ENCODE measurements at places on chromosomes 1 and 21.

- DNase-seq, result no peak
Observed at GRCh38 chr1:116325922-116326321, 47.1 kb upstream of the ATP1A1 start.

DNA sequence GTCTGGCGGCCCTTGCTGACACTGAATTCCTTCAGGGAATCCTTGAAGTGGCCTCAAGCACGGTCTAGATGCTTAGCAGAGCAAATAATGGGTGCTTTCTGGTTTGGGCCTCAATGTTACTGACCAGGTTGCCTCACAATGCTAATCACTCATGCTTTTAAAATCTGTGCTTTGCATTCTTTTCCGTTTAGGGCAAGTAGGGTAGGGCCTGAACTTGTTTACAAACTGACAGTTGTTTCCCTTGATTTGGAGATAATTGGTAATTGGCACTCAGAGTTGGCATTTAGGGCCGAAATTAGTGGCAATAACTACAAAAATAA is 1.4 kb downstream of the VPS13D start:
- no peak for DNase-seq

- DNase-seq, result no peak
Observed at GRCh38 chr1:198320759-198321158, 164.0 kb downstream of the NEK7 start.

DNA sequence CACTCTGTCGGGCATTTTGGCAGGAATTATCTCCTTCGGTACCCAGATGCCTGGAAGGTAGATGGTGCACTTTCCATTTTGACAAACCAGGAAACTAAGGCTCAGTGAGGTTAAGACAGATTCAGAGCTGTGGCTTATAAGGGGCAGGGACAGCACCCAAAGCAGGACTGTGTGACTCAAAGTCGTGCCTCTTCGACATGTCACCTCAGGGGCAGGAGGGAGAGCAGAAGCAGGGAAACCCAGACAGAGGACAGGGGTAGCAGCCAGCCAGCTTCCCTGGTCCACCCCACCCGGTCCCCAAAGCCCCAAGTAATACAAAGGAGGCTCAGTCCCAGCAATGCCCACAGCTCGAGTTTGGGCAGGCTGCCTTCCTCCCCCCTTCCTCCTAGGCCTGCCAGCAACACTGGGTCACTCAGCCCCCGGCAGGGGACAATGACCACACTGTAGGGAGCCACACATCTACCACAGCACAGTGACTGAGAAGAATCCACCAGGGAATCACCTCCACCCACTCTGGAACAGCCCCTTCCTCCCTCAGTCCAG is 2.5 kb downstream of the RHOC start:
- DNase-seq, result no peak

GRCh38 chr1:91712981-91713841 is 172.7 kb downstream of the TGFBR3 start:
- no peak for DNase-seq

DNA sequence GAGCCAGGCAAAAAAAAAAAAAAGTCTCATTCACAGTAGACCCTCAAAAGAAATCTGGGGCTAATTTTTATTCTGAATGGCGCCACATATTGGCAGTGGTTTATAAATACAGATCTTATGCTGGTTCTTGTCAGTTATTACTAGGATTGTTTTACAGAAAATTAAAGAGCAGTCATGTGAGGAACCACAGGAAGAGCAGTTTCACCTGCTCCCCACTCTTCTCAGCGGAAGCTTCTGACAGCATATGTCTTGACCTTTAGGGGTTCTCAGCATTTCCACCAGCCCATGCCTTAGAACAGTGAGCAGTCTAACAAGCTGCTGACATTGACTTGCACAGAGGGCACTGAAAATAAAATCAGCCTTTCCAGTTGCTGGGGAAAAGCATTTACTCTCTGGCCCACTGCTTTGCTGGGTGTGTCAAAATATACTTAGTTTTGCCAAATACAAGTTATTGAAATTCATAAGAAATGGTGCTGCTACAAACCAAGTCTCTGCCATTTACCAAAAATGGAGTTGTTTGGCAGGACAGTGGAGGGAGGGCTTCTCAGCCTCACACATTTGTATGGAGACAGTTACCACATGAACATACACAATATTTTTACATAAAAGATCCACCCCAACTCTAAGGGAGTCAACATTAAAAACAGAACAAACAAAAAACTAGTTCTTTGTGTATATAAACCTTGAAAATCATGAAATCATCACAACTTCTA is 144.2 kb downstream of the SYT2 start:
- no peak for DNase-seq

GRCh38 chr21:44484498-44485253 is 29.4 kb downstream of the LRRC3 start:
- DNase-seq, result no peak

DNA sequence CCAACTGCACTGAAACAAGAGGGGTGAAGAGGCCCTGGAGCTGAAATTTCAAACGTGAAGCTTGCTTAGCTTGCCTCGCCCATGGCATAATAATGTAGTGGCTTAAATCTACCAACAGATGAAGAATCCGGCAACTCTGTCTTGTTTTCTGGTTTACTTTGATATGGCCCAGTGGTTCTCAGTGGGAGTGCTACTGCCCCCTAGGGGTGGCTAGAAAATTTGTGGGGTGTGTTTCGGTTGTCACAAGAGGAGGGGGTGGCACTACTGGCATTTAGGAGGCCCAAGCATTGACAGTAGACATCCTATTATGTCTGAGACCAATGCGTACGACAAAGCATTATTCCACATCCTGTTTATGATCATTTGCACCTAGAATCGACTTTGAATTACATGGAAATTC is 51.9 kb upstream of the C8B start:
- no peak for DNase-seq

DNA sequence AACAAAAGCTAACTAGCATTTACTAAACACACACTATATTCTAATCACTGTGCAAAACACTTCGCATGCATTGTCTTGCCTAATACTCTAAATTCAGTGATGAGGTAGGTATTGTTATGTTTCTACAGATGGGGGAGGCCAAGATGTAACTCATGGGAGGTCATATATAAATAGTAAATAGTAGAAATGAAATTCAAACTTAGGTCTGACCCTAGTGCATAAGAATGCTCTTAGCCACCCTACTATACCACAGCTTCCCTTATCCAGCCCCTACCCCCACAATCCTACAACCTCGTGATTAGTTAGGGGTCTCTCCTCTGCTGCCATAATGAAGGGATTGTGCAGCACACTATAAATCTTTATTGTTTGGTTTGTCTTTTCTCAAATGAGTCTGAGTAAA is 3.3 kb downstream of the PFDN2 start:
- no peak for DNase-seq

GRCh38 chr21:40517646-40518045 is 329.3 kb downstream of the DSCAM start:
- no peak for DNase-seq

GRCh38 chr1:56397811-56398231 is 181.5 kb downstream of the PLPP3 start:
- DNase-seq, result no peak

- DNase-seq, result no peak
Observed at GRCh38 chr1:192600275-192600674, 24.7 kb downstream of the RGS1 start.

- no peak for DNase-seq
Observed at GRCh38 chr1:91736715-91737615, 149.0 kb downstream of the TGFBR3 start.

- DNase-seq, result no peak
Observed at GRCh38 chr21:18285379-18285778, 40.7 kb downstream of the CHODL start.

GRCh38 chr1:212584092-212584886 is 24.3 kb upstream of the ATF3 start:
- no peak for DNase-seq

DNA sequence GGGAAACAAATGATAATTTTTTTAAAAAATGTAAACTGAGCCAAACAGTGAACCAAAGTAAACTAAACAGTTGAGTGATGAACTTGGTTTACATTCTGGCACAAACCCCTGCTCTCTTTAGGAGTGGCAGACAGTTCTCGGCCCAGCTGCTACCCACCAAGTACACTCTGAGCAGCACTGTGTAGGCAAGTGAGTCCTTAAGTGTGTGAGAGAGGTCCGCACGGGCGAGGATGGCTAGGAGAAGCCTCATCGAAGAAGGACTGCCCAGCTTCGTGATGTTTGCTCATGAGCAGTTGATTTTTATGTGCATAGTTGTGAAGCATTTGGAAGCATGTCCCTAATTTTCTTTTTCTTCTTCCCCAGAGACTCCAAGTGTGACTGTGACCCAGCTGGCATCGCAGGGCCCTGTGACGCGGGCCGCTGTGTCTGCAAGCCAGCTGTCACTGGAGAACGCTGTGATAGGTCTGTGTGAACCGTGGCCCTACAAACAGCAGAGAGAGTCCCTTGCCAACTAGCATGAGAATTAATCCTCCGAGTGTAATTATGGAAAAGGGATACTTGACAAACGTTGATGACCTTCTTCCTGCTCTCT is 32.1 kb downstream of the LAMC2 start:
- no peak for DNase-seq

- no peak for DNase-seq
Observed at GRCh38 chr1:201088901-201089525, 23.2 kb downstream of the CACNA1S start.

GRCh38 chr1:54274448-54274847 is 74.5 kb downstream of the MRPL37 start:
- DNase-seq, result no peak

DNA sequence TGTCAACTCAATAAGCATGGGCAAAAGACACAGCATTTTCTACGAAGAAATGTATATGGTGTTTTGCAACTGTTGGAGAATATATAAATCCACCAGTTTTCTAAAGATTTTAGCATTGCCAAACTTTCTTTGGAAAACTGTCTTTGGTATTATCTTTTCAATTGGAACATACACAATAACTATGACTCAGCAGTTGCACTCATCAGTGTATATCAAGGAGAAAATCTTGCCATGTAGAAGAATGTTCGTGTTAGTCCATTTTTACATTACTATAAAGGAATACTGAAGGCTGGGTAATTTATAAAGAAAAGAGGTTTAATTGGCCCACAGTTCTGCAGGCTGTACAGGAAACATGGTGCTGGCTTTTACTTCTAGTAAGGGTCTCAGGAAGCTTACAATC is 41.1 kb downstream of the PRKAA2 start:
- no peak for DNase-seq

DNA sequence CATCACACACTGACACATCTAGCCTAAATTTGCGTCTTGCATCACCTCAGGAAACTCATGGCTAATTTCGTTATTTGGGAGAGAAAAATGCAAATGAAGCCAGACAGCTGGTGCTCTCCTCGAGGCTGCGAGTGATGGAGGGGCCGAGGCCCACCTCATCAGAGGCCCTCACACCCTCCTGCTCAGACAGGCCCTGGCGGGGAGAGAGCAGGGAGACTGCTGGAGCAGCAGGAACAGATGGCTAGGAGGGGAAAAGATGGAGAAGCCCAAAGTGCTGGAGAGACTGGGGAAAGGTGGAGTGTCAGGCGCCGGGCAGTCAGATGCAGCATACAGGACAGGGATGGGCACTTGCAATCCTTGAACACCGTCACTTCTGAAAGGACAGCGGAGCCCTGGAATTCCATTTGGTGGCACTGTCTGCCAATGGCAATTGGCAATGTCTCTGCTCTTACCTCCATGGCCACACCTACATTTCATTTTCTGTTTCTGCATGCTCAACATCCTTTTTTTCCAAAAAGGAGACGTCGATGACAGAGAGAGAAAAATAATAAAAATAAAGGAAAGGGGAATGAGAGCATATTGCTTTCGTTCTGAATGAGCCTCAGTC is 286.2 kb downstream of the SPATA17 start:
- no peak for DNase-seq

- no peak for DNase-seq
Observed at GRCh38 chr1:76770979-76771378, 96.3 kb upstream of the ST6GALNAC5 start.

DNA sequence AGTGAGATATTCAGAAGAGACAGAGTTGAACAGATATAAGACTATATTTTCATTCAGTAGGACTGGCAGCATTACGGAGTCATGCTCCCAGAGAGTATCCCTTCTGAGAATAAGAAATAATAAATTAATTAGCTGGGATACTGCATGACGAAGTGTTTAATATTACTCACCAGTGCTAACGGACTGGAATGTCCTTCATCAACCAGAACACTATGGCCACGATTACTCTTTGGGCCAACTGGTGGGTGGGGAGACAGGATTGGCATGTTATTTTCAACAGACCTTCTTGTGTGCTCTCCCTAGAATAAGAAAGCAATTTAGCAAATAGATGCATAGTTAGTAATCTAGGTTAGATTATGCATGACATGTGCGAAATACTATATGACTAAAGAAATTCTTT is 32.4 kb downstream of the ERICH3 start:
- DNase-seq, result no peak

DNA sequence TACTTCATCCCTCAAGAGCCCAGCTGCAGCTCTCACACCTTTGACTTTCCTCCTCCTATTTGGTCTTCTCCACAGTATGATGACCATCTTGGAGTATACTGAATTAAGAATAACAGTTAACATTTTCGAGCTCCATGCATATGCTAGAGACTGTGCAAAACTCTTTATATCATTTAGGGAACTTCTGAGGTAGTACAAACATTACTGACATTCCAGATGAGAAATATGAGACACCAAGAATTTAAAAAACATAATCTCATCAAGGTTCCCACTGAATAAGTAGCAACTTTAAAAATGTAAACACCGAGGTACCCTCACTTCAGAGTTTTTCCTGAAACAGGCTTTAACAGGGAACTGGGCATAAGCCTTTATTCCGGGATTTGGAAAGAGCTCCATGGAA is 22.7 kb downstream of the FMO3 start:
- no peak for DNase-seq

- DNase-seq, result no peak
Observed at GRCh38 chr1:115793162-115793561, 24.6 kb upstream of the CASQ2 start.

GRCh38 chr1:215357901-215358300 is 209.2 kb upstream of the KCTD3 start:
- DNase-seq, result no peak

- no peak for DNase-seq
Observed at GRCh38 chr1:208808301-208808700, 564.1 kb upstream of the PLXNA2 start.

GRCh38 chr1:201559679-201560162 is 20.8 kb downstream of the NAV1 start:
- peak; percentile 83 for DNase-seq

DNA sequence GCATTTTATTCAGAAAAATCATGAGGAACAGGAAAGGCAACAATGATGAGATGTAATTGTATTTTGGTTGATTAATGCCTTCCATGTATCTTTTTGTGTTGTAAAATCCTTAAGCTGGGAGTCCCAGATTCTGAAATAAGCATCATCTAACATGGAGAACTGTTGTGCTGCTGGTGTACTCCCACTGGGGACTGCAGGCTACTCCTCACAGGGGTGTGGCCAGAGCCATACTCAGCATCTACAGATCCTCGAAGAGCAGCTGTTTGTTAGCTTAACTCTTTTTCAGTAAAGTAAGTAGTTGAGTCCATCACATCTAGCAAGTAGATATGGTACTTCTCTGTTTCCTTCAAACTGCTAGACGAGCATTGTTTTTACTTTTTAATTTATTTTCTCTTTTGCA is 358.0 kb downstream of the BRINP3 start:
- no peak for DNase-seq
